ENCODE measurements at places on chromosomes 11 and 22.

- DNase-seq = no peak
These were observed 940 bp upstream of the C11orf91 start for GRCh38 chr11:33701302-33702230.

GRCh38 chr11:78857688-78858087, 283.0 kb upstream of the NARS2 start:
- DNase-seq = no peak

- DNase-seq = no peak
These were observed 48.2 kb upstream of the MYEOV start for GRCh38 chr11:69245491-69246345.

DNA sequence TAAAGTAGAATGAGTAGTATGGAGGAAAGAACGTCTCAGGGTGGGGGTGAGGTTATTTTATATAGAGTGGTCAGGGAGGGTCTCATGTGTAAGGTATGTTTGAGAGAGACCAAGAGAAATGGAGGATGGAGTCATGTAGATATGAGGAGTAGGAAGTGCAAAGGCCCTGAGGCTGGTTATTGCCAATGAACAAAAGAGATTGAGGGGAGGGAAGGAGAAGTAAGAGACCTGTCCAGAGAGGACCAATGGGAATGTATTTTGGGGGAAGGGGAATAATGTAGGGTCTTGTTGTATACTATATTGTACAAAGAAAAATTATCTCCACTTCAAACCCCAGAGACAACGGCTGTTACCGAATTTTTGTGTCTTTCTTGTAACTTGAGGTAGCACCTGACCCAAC, 9.8 kb downstream of the CTNND1 start:
- no peak for DNase-seq

DNA sequence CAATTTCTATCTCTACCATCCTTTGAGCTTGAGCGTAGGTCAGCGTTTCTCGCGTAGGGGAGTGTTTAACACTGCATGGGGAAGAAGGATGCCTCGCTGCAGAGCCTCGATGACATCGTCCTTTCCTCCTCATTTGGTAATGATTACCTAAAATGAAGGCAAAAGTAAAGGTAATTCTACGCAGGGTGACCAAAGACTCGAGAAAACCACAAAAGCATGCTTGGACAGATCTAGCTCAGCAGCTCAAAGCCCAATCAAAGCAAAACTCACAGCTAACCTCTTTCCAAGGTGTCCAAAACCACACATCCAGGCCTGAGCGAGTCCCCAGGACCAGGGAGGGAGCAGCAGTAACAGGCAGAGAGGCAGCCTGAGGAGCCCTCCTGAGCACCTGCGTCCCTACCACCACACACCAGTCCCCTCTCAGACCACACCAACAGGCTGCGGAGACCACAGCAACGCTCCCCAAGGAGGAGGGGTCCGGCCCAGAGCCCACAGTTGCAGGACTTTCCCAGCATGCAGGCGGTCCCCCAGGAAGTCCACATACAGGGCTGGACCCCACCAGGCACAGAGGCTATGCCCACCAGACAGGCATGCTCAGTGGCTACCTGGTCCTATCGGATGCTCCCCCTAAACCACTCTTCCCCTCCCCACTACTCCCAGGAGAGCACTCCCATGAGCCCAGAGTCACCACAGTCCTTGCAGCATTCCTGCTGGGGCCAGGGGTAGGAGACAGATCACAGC, 3.3 kb downstream of the BRD1 start:
- no peak for DNase-seq

- DNase-seq = no peak
These were observed 2.4 kb downstream of the RASSF10 start for GRCh38 chr11:13011466-13012055.

- DNase-seq = no peak
These were observed 33.3 kb downstream of the RBFOX2 start for GRCh38 chr22:35995348-35995747.

GRCh38 chr22:17119481-17120202, 1.5 kb downstream of the TMEM121B start:
- no peak for DNase-seq

DNA sequence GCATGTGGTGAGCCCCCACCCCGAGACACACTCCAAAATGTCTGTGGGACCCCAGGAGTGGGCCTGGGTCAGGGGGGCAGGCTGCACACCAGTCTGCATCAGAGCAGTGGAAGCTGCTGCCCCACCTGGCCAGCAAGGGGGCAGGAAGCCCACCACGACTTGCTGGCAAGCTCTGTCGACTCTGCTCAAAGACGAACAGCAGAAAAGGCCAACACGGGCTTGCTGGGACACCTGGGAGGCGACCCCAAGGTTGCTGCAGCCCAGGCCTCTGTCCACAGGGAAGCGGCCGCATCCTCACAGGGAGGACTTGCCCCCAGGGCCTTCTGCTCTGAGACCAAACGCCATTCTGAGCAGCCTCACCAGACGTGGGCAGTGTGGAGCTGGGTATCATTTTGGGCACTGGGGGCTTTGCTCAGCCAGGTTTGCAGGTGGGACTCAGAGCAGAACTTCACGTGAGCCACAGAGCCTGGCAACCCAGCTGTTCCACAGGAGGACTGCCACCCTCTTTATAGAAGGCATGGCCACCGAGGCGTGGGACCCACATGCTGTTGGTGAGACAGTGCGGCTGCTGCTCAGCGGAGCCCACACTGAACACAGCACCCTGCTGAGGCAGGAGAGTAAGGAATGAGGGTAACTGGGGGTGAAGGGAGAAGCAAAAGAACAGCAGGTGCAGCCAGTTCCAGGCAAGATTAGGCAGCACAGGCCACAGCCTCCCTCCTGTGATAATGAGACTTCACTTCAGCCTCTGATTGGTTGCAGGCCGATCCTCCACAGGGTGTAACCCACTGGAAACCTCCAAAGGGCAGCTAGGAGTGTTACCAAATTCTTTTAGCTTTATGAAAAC, 11.0 kb downstream of the IL17REL start:
- no peak for DNase-seq

DNA sequence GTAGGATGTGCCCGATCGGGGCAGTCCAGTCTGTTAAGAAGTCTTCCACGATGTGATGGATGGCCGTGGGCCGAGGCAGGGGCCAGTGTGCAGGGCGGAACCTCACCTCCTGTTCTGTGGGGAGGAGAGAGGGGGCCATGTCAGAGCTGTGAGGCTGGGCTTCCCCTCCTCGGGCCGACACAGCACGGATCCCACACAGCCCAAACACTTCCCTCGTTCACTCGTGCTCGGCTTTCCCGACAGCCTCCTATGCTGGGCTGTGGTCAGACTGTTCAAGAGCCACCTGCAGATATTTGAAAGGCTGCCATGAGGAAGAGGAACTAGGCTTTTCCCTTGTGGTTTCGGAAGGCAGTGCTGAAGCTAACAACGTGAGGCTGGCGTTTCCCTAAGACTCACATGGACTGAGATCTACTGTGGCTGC, 12.3 kb upstream of the TXN2 start:
- DNase-seq = no peak

- no peak for DNase-seq
These were observed 44.9 kb downstream of the CD82 start for GRCh38 chr11:44610186-44610955.

DNA sequence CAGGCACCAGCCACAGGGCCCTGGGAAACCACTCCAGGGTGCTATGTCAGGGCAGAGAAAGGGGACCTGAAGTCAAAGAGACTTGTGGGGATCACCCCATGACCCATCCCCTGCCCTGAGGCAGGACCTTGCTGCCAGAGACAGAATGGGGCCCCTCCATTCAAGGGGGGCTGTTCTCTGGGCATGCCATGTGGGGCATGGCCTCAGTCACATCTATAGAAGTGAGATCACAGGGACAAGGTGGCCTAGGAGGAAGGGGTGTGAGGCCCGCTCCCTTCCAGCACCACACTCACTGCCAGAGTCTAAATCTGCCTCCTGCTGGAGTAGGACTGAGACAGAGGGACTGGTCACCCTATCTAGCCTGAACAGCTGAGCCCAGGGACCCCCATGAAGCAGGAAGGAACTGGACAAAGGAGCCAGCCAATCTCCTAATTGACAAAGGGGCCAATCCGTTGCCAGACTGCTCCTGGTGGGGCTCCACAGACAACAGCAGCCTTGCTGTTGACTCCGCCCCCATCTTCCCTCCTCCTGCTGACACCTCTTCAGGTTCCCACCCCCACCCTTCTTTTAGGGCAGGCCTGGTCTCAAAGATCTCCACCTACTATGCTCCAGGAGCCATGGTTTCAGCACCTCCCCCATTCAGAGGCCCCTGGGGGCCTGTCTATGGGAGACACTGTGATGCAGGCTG, 26.0 kb downstream of the NEAT1 start:
- no peak for DNase-seq

GRCh38 chr11:14335712-14336111, 23.3 kb downstream of the RRAS2 start:
- DNase-seq = no peak

- DNase-seq = no peak
These were observed 4.7 kb downstream of the C11orf87 start for GRCh38 chr11:109426442-109427240.

- DNase-seq = no peak
These were observed 6.0 kb downstream of the C11orf97 start for GRCh38 chr11:94518300-94518699.

DNA sequence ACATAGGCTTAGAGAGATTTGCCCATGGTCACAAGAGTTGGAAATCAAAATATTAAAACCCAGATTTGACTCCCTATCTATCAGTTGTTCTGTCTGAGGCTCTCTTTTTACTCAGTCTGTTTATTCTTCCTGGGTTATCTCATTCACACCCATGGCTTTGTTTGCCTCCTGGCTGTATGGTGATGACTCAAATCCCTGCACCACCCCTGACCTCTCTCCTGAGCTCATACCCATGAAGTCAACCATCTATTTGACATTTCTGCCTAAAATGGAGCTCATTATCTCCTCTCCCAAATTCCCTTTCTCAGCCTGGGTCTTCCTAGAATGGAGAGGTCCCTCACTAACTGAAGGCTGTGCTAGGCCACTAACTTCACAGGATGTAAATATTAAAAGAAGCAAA, 27.8 kb upstream of the CCDC134 start:
- DNase-seq = no peak

DNA sequence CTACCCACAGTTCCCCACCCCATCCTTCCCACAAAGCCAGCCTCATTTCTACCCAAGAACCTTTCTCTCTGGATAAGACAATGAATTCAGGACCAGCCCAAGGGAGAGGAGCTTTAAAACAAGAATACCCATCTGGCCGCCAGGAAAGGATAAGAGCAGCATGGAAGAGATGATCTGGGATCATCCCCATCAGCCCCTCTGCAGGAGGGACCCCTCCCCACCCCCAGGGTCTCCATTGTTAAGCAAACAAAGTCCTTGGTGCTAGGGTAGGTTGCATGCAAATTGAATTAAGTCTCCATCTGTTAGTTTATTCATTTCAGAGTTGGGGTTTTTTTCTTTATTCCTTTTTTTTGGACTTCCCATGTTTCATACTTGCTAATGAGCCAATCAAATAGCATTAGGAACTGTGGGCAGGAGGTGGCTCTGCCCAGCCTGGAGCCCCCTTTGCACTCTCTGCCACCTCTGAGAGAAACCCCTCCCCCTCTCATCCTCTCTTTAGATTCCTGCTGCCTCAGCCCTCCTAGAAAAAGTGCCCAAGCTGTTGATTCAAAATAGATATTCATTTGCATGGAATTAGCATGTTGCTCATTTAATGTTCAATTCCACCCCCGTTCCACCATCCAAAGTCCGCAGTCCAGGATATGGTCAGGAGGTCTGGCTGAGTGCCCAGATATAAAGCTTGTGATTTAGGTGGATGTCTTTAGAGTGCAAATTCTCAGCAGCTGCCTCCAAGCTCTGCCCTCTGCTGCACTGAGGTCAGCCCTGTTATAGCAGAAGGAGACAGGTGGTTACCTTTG, 138.5 kb upstream of the NCAM1 start:
- DNase-seq = no peak

GRCh38 chr11:128346804-128347203, 240.6 kb downstream of the ETS1 start:
- no peak for DNase-seq

DNA sequence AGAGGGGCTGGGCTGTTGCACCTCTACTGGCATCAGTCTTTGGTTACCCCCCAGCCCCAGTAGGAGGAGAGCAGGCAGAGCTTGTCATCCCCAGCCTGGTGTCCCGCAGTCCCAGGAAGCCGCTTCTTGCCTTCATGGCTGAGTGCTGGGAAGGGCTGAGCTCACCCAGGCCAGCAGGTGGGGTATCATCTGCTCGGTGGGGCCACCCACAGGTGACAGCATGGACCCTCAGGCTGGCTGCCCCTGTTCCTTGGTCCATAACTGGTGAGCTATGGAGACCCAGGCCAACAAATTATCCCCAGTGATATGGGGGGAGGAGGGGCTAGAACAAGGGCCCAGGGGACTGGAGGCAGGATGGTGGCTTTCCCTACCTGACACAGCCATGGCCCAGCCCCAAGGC, 6.5 kb upstream of the RHOD start:
- no peak for DNase-seq

DNA sequence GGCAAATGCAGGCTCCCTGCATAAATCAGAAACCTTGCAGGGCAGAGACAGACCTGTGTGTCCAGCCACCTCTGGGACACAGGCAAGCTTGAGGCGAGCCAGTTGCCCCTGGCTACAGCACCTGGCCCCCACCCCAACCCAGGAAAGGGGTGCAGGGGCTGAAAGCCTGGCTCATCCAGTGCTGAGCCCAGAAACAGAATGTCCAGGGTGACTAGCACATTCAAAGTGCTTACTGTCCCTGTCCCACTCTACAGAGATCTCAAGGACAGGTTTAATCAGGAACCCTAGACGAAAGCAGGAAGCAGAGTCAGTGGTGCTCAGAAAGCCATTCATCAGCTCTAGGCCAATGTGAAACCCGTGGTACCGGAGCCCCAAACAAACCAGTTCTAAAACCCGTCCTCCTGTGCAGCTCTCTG, 31.9 kb downstream of the PLEKHA7 start:
- DNase-seq = no peak

DNA sequence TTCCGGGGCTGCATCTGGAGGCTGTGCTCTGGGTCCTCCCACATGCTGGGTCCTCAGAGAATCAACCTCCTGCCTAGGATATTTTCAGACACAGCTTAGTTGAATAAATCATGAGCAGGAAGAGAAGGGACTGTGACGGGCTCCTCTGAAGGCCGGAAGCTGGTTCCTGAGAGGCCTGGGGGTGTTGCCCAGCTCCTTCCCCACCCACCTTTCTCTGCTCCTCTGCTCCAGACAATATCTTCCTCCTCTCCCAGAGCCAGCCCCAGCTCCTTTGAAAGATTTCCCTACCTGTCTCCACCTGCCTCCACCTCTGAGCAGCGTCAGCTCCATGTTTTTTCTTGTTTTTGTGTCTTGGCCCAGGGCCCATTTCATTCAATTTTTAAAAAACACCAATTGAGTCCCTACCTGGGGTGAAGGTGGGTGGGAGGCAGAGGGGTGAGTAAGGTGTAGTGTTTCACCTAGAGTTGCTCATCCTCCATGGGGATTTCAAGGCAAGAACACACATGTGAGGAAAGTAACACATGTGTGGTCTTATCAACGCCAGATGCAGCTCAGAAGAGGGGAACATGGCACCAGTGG, 24.8 kb upstream of the THY1 start:
- DNase-seq = no peak

DNA sequence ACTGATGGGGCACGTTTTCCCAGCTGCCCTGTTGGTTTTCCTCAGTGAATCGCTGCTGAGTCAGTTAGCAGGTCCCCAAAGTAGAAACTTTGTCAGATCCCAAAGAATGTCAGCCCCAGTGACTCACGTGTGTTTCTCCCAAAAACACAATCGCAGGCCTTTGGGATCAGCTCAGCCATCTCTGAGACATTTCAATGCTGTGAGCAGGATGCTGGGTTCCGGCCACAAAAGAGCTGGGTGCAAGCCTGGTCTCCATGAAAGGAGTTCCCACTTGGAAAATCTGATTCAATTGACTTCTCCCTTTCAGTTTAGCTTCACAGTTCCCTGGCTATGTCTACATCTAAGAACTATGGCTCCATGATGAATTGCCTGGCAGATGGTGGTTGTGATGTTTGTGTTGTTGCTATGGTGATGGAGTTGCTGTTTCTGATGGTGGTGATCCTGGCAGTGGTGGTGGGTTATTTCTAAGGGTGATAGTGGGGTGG, 28.0 kb downstream of the MYEOV start:
- no peak for DNase-seq
